ENCODE measurements at places on chromosomes 6 and 20.

DNA sequence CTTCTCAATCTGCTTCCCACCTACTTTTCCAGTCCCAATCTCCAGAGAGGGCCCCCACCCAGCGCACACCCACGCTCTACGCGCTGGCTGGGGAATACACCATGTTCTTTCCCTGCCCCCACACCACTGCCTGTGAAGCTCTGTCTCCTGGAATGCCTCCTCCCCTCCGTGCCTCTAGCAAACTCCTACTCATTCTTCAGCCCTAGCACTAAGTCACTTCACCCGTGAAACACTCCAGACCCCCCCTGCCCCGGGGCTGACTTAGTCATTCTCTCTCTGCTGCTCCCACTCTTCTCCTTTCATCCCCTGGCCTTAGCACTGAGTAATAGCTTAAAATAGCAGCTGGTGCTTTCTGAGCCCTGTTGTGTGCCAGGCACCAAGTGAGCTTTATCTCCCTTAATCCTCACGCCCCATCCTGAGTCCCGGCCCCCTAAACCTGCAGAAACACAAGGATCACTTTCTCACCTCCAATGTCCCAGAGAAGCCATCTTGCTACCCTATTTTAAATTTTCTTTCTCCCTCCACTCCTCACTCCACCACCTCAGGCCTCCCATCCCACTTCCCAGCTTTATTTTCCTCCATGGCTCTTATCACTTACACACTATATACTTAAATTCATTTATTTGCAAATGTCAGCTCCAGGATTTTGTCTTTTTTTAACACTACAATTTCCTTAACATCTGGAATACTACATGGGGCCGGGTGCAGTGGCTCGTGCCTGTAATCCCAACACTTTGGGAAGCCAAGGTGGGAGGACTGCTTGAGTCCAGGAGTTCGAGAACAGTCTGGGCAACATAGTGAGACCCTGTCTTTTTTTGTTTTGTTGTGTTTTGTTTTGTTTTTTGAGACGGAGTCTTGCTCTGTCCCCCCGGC is 6.3 kb upstream of the PARD6B start:
- no peak for DNase-seq

- no peak for DNase-seq
Observed at GRCh38 chr6:105991561-105992314, 94.4 kb upstream of the PRDM1 start.

- peak; percentile 38 for DNase-seq
Observed at GRCh38 chr6:14865531-14866100, 380.3 kb upstream of the JARID2 start.

DNA sequence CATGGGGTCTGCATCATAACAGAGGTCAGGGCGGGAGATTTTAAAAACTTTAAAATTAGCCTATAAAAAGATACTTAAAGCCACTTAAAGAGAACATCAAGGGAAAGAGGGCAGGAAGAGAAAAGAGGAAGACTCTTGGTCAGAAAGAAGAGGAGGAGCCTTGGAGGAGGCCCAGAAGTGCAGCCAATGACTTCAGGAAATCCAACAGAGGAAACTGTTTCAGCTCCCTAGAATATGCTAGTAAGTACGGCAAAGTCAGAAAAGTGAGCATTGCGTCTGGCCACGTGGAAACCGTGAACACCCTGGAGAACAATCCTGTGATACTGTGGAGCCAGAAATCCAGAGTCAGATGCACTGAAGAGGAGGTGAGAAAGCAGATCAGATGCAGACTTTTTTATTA is 22.5 kb upstream of the NHSL1 start:
- no peak for DNase-seq

DNA sequence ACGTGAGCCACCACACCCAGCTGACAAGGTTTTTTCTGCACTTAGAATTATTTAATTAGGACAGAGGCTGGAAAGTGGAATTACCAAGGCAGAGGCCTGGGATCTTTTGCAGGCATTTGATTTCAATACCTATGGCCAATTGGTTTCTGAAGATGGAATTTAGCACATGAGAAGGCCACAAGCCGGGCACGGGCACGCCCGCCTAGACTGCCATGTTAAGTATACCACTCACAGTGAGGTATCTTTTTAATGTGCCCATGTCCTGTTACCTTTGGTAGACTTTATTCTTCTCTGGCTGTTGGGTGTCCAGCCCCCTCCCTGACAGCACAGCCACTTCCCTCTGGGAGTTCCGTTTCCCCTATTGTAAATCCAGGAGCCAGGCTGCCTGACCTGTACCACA is 18.0 kb upstream of the TAF8 start:
- no peak for DNase-seq

DNA sequence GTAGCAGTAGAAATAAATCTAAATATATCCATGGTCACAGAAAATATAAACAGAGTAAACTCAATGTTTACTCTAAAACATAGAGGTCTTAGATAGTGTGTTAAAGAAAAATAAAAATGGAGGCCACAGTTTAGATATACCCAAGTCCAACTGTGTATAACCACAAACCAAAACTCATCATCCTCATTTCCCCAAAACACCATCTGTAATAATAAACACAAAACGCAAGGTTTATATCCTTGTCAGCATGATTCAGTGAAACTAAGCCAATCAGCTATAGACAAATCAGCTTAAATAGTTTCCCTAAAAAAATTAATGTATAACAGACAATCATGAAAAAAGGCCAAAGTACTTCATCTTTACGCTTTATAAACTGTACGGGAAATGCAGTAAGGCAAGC is 2.7 kb upstream of the HACE1 start:
- no peak for DNase-seq

- DNase-seq, result no peak
Observed at GRCh38 chr20:21365771-21366170, 31.6 kb downstream of the NKX2-4 start.

- DNase-seq, result no peak
Observed at GRCh38 chr6:89729818-89730217, 89.8 kb downstream of the MDN1 start.

DNA sequence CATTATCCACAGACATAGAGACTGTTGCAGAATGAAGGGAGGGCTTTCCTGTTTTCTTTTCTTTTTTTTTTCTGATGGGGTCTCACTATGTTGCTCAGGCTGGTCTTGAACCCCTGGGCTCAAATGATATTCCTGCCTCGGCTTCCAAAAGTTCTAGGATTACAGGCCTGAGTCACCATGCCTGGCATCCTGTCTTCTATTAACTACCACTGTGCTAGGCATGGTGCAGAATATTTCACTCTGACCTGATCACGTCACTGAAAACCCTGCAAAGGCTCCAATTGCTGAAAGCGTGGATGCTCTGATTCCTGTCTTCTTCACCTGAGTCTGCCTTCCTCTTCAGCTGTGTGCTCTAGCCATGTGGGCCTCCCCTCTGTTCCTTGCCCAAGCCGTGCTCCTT is 8.5 kb upstream of the DNMT3B start:
- no peak for DNase-seq

GRCh38 chr6:31620586-31621319 is at the start of gene PRRC2A:
PRRC2A (plus strand) TSS chr6:31620715; CDS start chr6:31622790, 2,075 bp downstream.
- DNase-seq, result peak; percentile 93

DNA sequence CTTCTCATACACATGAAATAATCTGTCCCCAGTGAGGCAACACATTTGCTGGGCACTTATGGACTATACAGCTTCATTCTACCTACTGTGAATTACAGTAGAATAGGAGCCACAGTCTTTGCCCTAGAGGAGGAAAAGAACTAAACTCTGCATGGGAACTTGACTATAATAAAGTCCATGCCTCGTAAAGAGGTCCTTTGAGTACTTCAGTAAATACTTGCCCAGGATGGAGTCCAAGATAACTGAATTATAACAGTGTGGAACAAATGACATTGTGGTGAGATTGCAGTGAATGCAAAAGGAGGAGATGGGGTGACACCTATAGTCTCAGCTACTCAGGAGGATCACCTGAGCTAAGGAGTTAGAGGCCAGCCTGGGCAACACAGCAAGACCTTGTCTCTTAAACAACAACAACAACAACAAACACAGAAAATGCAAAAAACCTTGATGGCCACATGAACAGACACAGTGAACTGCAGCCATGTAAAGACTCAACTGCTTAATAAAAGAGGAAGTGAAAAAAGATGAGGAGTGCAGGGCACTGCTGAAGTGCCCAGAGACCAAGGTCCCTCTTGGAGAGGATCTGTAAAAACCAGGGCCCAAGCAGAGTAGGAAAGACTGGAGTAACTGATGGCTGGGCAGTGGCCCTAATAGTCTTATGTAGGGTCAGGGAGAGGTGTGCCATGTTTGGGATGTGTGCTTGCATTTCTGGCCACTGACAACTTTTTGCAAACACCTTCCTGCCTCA is 3.7 kb downstream of the MRPS18A start:
- no peak for DNase-seq

DNA sequence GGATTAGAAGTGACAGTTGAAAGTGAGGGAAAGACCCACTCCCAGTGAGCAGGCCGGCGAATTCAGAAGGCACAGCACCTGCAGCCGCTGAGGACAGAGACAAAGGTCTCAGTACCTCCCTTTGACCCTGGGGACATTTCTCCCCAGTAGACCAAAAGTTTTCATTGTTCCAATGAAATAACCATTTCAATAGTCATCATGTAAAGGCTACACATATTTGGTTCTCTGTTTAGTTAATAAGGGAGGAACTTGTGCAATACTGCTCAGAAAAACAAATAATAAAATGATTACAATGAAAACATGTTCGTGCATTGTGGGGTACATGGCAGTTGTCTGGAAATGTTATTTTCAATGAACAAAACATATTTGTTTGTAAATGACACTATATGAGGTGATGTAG is 52.5 kb downstream of the EDN1 start:
- no peak for DNase-seq

GRCh38 chr6:34378470-34378869 is 14.0 kb downstream of the NUDT3 start:
- no peak for DNase-seq

DNA sequence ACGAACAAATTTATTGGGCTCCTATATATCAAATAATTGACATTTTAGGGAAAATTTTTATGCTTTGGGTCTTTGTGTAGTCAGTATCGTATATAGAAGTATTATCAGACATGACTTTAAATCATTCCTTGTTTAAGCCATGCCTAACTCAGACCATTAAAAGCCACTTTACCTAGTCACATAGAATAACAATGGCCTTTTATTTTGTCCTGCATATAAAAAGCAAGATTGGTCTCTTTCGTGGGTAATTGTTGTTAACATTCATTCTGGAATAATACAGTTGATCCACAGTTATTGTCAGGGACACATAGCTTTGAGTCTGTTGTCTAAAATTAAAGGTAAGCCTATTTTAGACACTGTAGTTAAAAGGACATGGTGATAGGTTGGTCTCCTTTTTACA is 47.4 kb downstream of the PLEKHG1 start:
- DNase-seq, result no peak

- no peak for DNase-seq
Observed at GRCh38 chr6:44404022-44404714, 16.7 kb downstream of the CDC5L start.

DNA sequence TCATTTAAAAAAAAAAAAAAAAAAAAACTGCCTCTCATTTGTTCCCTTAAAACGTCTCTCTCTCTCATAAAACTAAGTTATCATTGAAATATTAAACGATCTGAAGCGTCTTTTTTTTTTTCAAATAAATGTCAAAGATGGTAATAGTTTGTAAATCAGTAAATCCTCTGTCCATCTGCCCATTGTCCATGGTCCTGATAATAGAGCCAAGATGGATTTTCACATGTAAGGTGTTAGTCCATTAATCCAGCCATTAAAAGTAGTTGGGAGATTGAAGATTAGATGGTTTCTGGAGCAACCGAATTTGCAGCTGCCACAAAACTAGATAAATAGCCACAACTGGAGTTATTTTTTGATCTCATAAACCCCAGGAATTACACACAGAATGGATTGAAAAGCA is 145.8 kb upstream of the SNX9 start:
- DNase-seq, result no peak

GRCh38 chr20:1831096-1831495 is 64.1 kb upstream of the SIRPA start:
- DNase-seq, result no peak

DNA sequence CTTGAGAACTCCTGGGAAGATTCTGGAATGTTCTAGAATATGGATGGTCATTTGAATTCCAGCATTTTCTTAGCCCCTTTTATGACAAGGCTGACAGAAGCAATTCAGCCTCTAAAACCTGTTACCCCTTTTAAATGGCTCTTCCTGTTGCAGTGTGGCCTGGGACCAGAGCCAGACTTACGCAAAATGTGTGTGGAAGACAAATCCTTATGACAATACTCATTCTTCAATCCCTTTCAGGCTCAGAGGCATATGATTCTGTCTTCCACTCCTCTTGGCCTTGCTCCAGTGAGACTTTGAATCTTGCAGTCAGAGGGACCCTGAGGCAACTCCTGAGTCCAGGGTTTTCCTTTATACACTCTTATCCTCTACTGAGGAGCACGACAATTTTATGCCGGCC is 287.0 kb downstream of the CLIC5 start:
- DNase-seq, result no peak

DNA sequence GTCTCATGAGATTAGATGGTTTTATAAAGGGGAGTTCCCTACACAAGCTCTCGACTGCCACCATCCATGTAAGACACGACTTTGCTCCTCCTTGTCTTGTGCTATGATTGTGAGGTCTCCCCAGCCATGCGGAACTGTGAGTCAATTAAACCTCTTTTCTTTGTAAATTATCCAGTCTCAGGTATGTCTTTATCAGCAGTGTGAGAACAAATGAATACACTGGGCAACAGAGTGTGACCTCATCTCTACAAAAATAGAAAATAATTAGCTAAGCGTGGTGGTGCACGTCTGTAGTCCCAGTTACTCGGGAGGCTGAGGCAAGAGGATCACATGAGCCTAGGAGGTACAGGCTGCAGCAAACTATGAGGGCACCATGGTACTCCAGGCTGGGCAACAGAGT is 51.3 kb downstream of the MDN1 start:
- DNase-seq, result no peak

- no peak for DNase-seq
Observed at GRCh38 chr6:19830171-19830570, 7.0 kb upstream of the ID4 start.

DNA sequence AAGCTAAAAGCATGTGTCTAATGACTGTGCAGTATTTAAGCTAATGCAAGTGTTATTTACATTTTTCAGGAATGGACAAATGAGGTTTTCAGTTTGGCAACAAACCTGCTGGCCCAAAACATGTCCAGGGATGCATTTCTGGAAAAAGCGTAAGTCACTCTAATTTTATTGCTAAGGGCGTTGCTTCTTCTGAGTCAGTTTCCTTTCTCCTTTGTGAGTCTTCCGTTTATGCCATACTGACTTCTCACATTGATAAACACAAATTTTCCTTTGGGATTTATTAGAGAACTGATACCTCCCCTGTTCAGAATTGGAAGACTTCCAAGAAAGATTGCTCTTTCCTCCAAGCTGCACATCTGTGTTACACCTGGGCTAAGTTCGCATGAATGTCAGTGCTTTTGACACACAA is 422.9 kb upstream of the PLCB4 start:
- no peak for DNase-seq

- DNase-seq, result no peak
Observed at GRCh38 chr20:50596694-50597021, 86.5 kb downstream of the PTPN1 start.

GRCh38 chr20:50098259-50098658 is 14.7 kb downstream of the UBE2V1 start:
- no peak for DNase-seq
